ENCODE measurements at places on chromosomes 3 and 15.

- no peak for DNase-seq
These were observed 476.1 kb downstream of the NAALADL2 start for GRCh38 chr3:175335229-175335628.

GRCh38 chr3:143081365-143081764 lies 38.2 kb upstream of the CHST2 start:
- DNase-seq = no peak

- peak; percentile 19 for DNase-seq
These were observed 70.0 kb upstream of the CGNL1 start for GRCh38 chr15:57306161-57306943.

DNA sequence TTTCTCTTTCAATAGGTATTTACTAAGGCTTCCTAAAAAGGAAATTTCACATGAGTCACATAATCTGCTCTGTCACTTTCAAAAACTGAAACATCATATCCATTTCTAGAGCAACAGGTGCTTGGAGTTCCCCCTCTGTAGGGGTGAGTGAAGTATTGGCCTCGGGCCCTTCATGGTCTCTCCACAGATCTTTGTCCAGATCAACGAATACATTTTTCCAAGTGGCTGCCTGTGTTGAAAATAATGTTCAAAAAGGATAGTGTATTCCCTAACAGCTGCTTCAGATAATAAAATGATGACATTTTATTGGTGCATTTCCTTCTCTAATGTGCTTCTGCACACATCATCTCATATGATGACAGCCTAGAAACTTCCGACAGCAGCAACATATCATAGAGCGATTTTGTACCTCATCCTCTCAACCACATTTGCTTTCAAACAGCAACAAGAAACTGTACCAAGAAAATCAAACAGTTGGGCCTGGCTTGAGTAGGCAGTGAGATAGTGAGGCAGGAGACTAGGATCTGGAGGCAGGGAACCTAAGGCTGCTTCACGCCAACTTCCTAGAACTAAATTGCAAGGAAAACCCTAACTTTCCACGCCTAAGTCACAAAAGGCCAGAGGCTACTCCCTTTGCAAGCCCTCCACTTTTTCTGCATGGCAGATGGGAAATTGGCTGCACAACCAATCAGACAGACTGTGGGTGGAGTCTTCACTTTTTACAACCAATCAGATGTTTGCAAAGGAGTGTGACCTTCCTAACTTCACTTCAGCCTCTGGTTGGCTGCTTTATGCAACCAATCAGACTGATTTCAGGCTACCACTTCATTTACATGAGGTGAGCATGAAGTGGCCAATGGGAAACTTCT lies 340.2 kb downstream of the LRRC3B start:
- DNase-seq = no peak

DNA sequence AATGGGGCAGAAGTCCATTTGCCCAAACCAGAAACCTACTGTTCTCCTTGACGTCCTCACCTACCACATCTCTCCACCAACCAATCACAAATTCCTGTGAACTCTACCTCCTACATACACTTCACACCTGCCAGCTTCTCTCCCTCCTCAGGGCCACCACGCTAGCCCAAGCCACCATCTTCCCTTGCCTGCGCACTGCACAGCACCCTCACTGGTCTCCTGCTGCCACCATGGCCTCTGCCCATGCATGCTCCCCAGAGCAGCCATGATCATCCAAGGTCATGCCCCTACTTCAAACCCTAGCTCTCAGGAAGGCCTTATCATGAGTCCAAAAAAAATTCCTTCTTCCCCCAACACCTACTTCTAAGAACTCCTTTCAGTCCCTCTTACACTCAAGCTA lies 1.1 kb upstream of the EPHB3 start:
- DNase-seq = no peak

DNA sequence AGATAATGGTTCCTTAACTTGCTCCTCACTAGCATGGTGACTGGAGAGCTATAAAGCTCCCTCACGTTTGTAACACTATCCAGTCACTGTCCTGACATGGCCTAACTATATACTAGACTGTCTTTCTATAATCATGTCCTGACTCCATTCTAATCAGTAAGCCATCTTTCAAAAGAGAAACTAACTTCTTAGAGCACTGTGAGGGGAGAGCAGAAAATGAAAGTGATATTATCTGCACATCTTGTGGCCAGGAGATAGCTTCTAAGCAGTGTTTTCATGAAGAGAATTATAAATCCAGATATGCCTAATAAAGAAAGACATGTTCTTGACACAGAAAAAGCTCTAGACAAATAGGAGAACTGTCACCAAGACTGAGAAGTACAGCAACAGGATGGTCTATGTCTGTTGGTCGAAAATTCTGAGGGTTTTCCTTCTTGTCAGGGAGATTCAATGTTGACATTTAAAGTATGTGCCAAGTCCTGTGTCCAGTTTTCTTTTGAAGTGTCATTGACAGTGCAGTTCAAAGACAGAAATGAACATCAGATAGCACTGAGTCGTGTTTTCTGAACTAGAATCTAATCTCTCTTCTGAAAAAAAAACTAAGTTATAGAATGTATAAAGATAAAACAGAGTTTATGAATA lies 230.6 kb upstream of the PEX5L start:
- no peak for DNase-seq

DNA sequence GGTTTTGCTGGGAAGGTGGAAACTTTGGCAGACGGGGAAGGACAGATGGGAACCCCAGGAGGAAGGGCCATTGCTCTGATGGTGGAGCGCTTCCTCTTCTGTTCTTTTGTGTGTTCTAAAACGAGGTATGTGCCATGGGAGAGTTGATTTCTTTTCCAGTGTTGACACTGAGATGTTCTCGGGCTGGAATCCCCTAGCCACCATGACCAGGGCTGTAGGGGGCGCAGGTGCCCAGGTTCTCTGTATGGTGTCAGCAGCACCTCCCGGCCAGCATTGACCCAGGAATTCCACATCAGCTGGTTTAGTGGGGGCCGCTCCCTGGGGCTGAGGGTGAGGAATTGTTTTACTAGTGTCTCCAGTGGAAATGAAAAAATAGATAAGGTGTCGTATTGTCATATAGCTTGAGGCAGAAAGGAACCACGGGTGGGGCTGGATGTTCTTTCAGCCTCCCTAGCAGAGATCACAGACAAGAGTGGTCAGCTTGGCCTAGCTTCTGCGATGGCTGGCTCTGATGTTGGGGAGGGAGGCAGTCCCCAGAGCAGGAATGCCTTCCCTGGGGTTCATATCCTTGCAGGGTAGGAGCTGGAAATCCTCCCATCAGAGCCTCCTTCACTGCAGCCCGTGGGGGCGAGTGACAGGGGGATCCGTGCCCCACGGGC lies 34.2 kb upstream of the ACAD9 start:
- no peak for DNase-seq

DNA sequence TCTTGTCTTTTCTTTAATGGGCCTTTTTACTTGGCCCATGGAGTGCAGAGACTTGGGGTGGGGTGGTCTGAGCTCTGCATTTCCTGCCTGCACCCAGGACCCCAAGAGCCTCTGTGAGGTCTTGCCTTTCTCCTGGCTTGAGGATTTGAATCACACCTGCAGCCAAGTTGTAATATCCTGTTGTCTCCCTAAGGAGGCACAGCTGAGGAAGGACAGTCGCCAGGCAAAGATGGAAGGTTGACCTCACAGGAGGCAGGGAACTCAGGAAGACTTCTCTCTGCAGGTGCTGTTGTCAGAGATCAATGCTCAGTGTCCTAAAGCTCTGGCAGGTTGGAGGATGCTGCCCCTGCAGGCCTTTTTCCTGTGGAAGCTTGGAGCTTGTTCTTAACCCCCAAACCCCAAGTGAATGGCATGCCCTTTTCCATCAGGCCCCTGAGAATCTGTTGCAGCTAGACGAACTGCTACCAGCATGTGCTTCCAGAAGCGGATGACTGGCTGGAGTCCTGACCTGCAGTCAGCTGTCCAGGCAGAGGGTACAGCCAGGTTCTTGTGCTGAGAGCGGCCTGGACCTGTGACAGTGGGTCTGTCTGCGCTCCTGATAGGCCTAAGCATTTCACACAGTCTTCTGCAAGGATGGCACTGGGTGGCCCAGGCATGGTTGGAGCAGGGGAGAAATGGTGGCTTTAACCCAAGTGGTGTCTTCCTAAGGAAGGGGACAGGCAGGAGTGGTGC lies 120.0 kb downstream of the EEFSEC start:
- no peak for DNase-seq
